ENCODE measurements at places on chromosomes 5 and 9.
A peak's percentile ranks its signal among the peaks of the same experiment; 100 is the strongest.

DNA sequence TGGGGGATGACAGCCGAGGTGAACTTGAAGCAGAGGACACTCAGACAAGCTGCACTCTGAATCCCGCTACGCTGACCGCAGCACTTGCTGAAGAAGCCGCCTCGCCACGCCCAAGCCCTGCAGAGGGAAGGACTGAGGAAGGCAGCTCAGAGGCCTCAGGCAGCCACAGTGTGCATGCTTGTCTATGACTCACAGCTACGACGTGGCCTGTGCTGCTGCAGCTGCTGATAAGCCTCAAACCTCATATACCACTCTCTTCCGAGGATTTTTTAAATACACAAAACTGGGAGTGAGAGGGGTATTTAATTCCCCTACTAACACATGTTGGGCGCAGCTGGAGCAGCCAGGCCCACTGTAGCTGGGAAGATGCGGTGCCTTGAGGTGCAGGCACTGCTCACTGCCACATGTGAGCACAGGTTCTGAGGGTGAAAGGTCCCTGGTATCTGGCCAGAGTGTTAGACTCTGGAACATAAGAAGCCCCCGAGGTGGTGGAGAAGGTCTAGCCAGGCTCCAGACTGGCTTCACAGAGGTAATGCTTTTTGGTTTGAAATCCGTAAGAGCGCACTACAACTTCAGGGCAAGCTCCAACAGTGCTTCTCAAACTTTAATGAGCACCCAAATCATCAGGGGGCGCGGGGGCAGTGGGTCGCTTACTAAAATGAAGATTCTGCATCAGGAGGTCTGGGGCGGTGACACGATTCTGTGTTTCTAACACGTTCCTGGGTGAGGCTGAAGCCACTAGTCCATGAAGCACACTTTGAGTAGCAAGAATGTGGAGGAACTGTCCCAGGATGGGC, 196.8 kb downstream of the AUH start:
- H3K27ac ChIP-seq, result no peak overlapping the region
- peak; percentile 47 for DNase-seq
- peaks cover 2% of the 10 kb centered on the region for H3K4me1 ChIP-seq

DNA sequence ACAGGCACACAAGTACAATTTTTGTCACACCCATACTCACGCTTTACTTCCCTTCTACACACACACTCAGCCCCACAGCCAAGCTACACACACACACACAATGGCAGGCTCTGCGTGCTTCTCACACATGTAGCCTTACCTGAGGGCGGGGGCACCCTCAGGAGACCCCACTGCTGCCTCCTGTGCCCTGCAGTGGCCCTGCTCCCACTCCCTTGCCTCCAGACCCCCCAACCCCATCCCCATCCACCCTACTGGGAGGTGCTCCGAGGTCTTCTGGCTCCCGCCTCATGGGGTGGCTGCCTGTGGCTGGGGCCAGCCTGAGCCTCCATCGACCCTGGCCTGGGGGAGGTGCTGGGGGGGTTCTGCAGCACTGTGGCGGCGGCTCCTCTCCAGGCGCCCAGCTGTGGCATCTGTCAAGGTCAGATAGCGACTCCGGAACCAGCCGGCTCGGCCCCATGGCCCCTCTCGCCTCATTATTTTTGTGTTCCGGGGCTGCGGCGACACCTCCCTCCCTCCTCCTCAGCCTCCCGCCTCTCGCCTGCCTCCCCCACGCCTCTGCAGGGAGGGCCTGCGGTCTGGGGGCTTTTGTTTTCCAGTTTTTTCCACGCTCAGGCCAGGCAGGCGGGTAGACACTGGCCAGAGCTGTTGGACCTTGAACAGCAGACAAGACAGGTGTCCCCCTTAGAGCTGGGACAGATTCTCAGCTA, 21.7 kb downstream of the CXXC5 start:
- no peak overlapping the region for H3K4me3 ChIP-seq
- no peaks in the 10 kb centered on the region for H3K36me3 ChIP-seq
- peaks cover 32% of the 10 kb centered on the region for H3K4me1 ChIP-seq
- no peak overlapping the region for H3K27ac ChIP-seq
- DNase-seq, result no peak

DNA sequence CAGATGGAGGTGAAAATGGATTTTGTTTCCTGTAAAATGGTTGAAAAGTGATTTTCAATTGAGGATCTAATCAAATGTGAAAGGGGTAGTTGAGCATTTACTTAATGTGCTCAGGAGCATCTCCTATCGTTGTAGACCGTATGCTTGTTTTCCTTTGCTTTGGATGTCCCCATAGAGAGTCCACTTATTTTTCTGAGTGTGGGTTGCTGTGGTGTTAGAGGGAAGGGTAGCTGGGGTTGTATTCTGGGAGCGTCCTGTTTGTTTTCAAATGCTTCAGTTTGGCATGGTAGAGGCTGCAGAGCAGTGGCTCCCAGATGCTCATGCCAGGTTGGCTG, 154.1 kb downstream of the MAT2B start:
- H3K36me3 ChIP-seq, result no peaks in the 10 kb centered on the region
- H3K27ac ChIP-seq, result no peak overlapping the region
- no peaks in the 10 kb centered on the region for H3K27me3 ChIP-seq
- no peak for DNase-seq
- H3K4me1 ChIP-seq, result no peaks in the 10 kb centered on the region

GRCh38 chr5:151093476-151093889, 12.6 kb upstream of the TNIP1 start:
- H3K36me3 ChIP-seq, result no peaks in the 10 kb centered on the region
- H3K27me3 ChIP-seq, result no peaks in the 10 kb centered on the region
- peaks cover 3% of the 10 kb centered on the region for H3K4me1 ChIP-seq
- no peak overlapping the region for H3K27ac ChIP-seq
- H3K4me3 ChIP-seq, result no peak overlapping the region
- peak; percentile 83 for DNase-seq

DNA sequence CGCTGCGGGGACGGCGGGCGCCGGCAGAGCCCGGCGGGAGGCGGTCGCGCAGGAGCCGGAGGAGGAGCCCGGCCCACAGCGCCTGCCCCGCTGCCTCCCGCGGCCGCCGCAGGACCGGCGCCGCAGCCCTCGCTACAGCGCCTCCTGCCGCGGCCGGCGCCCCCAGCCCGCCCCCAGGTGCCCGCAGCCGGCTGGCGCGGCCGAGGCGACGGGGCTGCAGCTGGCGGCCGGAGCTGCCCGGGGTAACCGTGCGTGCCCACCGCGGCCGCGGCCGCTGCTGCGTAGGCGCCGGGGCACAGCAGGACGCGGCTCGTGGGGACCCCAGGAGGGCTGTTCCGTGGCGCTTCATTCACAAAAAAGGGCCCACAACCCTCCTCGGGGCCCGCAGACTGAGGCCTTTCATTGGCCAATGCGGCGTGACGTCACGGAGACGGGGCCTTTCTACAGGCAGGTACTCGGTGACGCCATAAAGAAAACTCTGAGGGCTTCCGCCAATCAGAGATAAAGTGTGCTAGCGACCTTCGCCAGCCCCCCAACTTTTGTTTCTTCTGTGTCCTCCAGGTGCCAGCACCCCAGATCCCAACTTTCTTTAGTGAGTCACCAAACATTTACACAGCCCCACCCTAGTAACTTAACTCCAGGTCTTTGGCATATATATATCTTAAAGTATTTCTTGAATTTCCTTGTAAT, at the start of gene CDC14B:
CDC14B (minus strand) TSS at position 353 of the 690 bp plus-strand sequence. CDS start 465 bp downstream, outside the sequence.
- DNase-seq, result peak; percentile 97
- peak within 1 kb of the TSS; percentile 72 for H3K4me3 ChIP-seq
- H3K36me3 ChIP-seq, result no peaks in the 10 kb centered on the region

DNA sequence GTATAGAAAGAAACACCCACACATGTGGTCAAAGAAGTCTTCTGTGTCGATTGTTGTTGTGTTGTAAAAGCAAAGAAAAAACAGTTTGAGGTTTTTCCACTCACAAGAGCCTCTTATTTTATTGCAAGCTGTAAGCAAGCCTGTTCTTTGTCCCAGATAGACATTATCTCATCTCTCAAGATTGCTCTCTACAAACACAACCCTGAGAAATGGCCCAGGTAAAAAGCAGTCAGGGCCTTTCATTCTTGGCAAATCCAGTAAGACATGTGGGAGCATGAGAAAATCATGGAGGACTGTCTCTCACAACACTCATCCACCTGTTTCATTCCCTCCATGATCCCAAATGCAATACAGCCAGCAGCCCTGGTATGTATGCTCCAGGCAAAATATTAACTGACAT, 286.6 kb upstream of the POU5F2 start:
- DNase-seq, result peak; percentile 78
- peaks cover 14% of the 10 kb centered on the region for H3K4me1 ChIP-seq
- H3K27me3 ChIP-seq, result no peaks in the 10 kb centered on the region
- H3K27ac ChIP-seq, result peak overlapping the region; percentile 48
- no peak overlapping the region for H3K4me3 ChIP-seq

DNA sequence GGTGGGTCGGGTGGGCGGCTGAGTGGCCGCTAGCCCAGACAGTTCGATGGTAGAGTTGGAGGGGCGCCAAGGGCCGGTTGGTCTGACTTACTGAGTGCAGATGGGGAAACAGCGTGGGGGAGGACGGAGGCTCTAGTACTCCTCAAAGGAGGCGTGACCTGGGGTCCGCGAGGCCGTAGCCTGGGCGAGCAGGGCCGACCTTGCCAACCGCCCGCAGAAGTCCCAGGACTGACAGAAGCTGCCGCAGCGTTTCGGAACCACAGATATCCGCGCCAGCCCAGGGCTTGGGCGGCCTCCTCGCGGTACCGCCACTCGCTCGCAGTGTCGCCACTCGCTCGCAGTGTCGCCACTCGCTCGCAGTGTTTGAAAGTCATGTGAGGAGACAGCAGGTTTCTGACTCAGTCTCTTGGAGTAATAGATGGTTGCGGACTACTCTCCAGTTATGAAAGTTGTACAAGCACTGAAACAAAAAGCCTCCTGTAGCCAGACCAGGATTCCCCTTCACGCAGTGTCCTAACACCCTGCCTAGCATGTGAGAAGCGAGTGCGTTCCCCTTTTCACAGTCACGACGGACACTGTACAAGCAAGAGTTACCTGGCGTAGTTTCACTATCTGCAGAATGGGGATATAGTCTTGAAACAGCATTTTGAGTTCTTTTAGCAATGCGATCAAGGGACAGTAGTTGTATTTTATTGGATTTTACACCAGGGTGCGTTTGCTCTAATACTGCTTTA, 674 bp downstream of the TMEM38B start:
- H3K4me1 ChIP-seq, result peaks cover 7% of the 10 kb centered on the region
- H3K4me3 ChIP-seq, result peak overlapping the region; percentile 85

GRCh38 chr5:78416677-78417425, 56.4 kb downstream of the SCAMP1 start:
- no peaks in the 10 kb centered on the region for H3K4me1 ChIP-seq
- DNase-seq, result peak; percentile 43
- H3K27me3 ChIP-seq, result no peaks in the 10 kb centered on the region
- no peak overlapping the region for H3K27ac ChIP-seq
- no peaks in the 10 kb centered on the region for H3K36me3 ChIP-seq
- no peak overlapping the region for H3K4me3 ChIP-seq

GRCh38 chr9:33931326-33931725, 114.4 kb downstream of the UBE2R2 start:
- H3K27me3 ChIP-seq, result no peaks in the 10 kb centered on the region
- no peak for DNase-seq
- no peaks in the 10 kb centered on the region for H3K4me1 ChIP-seq

DNA sequence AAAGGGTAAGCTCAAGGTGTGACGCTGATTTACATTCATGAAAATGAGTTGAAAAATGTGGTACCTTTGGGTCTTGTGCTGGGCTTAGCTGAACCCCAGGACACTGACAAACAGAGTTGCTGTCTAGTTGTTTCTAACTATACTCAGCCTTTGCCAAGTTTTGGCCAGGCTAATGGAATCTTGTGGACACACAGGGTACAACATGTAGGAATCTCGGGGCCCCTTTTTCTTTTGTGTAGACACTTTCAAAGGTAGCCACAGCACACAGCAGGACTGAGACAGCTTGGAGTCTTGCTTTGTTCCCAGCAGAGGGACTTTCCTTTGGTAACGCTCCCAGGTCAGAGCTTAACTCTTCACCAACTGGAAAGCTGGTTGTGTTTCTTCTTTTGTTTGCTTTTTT, 7.8 kb downstream of the LIX1 start:
- H3K4me1 ChIP-seq, result peaks cover 11% of the 10 kb centered on the region
- H3K4me3 ChIP-seq, result no peak overlapping the region
- DNase-seq, result peak; percentile 62
- no peaks in the 10 kb centered on the region for H3K36me3 ChIP-seq

DNA sequence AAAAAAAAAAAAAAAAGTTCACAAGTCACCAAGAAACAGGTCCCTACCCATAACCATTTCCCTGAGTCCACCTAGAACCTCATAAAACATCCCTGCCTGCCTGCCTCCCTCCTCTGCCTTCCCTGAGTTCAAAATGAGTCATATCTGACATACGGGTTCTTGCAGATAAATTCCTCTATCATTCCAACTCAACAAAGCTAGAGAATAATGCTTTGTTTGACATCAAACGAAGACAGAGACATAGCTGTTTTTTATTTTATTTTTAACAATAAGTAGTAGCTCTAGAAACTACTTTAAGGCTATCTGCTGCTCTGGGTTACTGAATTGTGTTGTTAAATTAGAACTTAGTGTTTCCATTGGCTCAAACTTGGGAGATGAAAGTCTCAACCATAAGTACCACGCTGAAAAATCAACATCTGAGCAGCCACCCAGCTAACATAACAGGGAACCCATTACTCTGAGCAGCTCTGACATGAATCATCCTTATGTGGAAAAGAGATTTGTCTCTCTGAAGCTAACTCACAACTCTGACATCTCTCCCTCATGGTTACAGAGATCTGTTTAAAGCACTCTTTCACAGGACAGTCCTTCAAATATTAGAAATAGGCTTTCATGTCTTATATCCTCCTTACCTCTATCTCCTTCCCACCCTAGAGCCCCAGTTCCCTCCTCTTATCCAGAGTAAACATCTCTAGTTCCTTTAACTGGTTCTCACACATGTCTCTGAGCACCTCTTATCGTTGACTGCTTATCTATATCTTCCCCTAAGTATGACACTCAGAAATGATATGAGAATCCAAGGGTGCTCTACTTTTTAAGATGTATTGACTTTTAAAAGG, 12.1 kb downstream of the TMEM245 start:
- no peaks in the 10 kb centered on the region for H3K27me3 ChIP-seq
- DNase-seq, result peak; percentile 50
- H3K27ac ChIP-seq, result no peak overlapping the region

GRCh38 chr5:26868504-26868903, 169.9 kb downstream of the CDH9 start:
- H3K27ac ChIP-seq, result no peak overlapping the region
- no peak for DNase-seq
- no peak overlapping the region for H3K4me3 ChIP-seq
- no peaks in the 10 kb centered on the region for H3K27me3 ChIP-seq
- no peaks in the 10 kb centered on the region for H3K36me3 ChIP-seq

GRCh38 chr9:3848445-3849114, 322.8 kb upstream of the RFX3 start:
- peak; percentile 92 for DNase-seq
- no peaks in the 10 kb centered on the region for H3K36me3 ChIP-seq
- no peak overlapping the region for H3K27ac ChIP-seq
- no peak overlapping the region for H3K4me3 ChIP-seq
- no peaks in the 10 kb centered on the region for H3K27me3 ChIP-seq
- H3K4me1 ChIP-seq, result peaks cover 2% of the 10 kb centered on the region

DNA sequence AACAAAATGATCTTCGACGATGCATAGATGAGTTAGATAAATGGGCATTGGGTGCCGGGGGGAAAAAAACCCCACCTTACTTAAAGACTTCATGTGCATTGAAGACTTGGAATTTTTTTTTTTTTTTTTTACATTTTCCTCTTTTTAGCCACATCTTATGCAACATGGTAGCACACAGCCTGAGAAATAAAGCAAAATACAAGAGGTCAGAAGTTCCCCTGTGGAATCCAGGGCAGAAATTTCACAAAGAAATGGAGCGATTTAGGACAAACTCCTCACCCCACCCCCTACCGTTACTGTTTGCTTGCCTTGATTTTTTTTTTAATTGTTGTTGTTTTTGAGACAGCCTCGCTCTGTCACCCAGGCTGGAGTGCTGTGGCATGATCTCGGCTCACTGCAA, 153.2 kb downstream of the GOLPH3 start:
- H3K27ac ChIP-seq, result no peak overlapping the region
- no peaks in the 10 kb centered on the region for H3K36me3 ChIP-seq
- H3K27me3 ChIP-seq, result no peaks in the 10 kb centered on the region
- H3K4me3 ChIP-seq, result no peak overlapping the region
- H3K4me1 ChIP-seq, result peaks cover 7% of the 10 kb centered on the region
